Activated effector memory CD4-positive, alpha-beta T cell treated with anti-CD3 and anti-CD28 coated beads, Interleukin-2, amount 50 U/mL, for 16 hours (primary cell): ENCODE measurements at places on chromosomes 5 and 9.

GRCh38 chr5:127308945-127309344 is 18.3 kb downstream of the MEGF10 start:
- no peak for DNase-seq

DNA sequence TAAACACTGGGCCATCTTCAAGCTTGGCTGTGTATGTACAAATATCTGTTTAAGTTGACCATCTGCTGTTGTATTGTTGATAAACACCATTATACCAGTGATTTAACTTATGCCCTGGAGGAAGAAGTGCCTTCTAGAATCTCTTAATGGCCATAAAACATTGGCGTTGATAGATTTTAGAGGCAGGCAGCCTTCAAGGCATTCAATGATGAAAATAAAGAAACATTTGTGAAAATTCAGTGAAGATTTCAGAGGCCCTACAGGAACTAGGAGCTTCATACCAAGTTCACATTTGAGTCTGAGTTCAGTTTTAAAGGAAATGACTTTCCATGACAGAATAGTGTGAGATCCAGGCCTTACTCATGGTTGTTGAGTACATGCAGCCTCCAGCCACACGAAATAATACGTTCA is 52.2 kb downstream of the MAP1B start:
- DNase-seq: no peak

- DNase-seq: no peak
These were observed 675.9 kb upstream of the ZNF608 start for GRCh38 chr5:125422342-125422741.

- DNase-seq: no peak
These were observed 1.3 kb upstream of the SKP1 start for GRCh38 chr5:134178096-134178419.

DNA sequence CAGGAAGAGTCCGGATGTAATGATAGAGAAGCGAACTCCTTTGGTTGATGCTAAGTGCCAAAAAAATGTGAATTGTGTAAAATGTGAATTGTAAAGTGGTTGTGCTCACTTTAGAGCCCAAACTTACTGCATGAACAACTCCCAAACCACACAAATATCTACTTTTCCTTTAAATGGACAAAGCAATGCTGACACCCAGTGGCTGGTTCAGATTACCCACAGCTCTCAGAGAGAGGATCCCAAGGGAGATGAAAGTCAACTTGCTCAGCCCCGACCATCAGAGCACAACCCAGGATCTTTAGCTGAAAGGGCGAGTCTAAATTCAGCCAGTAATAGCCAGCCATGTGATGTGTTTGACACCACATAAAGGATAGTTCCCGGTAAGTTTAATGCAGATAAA is 133.7 kb downstream of the NMUR2 start:
- no peak for DNase-seq

DNA sequence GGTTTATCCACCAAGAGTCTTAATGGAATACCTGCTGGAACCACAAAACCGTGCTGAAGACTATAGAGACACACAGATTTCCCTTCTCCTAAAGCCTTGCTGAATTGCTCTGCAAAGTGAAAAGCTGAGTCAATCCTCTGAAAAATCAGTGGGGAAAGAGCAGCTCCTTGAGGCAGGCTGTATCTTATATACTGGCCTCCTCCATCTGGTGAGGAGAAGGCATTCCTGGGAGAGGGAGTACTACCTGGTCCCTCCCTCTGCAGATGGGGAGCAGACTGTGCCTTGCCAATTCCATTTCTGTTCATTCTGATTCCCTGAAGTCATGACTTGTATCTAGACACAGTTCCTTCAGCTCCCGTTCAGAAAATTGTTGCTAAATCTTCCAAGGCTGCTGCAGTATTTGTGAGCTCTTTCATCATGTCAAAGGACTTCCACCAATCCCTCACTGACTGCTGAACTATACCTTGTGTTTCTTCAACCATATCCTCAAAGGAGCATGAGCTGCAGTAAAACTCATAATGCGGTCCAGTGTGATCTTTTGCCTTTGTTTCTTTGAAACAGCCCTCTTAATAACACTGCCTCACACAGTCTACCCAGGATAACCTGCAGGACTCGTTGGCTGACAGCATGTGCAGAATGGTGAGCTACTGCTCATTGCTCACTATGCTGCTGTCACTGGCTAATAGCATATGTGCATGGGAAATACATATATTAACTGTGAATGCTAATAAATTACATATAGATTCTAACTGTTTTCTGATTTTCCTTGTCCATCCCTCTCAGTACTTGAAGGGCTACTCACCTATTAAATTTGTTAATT is 84.5 kb downstream of the FOXD1 start:
- DNase-seq: no peak
